ENCODE measurements at places on chromosomes 6 and 20. TPM values are rescaled to one million over a fixed set of nuclear protein-coding genes. Genes with fewer than 3 reads are reported as not detected.

DNA sequence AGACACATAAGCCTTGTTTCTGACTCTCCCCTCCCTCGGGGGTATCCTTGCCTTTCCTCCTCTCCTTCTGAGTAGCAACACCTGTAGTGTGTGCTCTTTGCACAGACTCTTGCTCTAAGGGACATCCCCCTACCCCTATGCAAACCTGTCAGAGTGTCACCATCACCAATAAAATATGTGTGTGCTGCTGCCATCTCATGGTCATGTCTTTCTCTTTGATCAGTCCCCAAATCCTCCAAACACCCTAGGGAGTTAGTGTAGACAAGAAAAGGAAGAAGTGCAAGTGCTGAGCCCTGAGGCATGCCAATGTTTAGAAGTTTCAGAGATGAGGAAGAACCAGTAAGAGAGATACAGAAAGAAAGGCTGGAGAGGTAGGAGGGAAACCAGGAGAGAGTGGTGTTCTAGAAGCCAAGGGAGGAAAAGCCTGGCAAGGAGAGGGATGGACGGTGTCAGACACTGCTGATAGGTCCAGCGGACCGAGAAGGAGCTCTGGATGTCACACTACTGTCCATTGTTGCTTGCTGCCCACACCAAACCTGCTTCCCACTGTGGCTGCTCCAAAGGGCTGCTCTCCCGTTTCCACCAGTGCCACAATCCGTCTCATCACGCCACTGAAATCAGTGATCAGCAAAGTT is 16.4 kb downstream of the TRMT6 start:
- H3K4me1 ChIP-seq, result no peaks in the 10 kb centered on the region
- peaks cover 15% of the 10 kb centered on the region for H3K36me3 ChIP-seq
- no peaks in the 10 kb centered on the region for H3K27me3 ChIP-seq
- no peak overlapping the region for H3K4me3 ChIP-seq
- no peak overlapping the region for H3K27ac ChIP-seq

Gene STK35
- total RNA-seq, result 13.9 TPM

Gene COL19A1
- 1.9 TPM for total RNA-seq

Gene GCM1
- not detected for total RNA-seq

Gene NNAT
- total RNA-seq, result 0.33 TPM
